Activated T-helper 1 cell treated with anti-CD3 and anti-CD28 coated beads, Interleukin-12 subunit alpha, Interleukin-12 subunit beta, Interleukin-2, Interleukin-4 antibody, amounts not matched to agents 30 ng/mL and 10 ng/mL and 1 ng/mL, durations not matched to agents 14 hours and 24 hours and 36 hours (primary cell): ENCODE measurements at places on chromosomes 6 and 20.
A peak's percentile ranks its signal among the peaks of the same experiment; 100 is the strongest.

DNA sequence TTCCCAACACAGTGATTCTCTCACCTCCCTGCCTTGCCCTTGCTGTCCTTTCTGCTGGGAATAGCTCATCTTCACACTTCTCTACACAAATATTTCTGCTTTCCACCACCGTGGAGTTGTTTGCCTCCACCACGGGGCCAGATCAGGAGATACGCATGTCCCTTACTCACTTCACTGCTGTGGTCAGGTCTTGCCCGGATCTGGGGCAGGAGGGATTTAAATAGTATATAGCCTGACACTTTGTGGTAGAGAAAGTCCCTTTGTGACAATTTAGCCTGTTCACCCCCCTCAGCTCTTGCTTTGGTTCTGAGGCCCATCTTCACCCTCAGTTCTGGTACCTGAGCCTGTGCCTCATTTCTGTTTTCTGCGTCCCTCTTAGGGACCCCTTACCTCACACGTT lies 92.6 kb upstream of the PREP start:
- peaks cover 9% of the 10 kb centered on the region for H3K36me3 ChIP-seq
- no peak overlapping the region for H3K4me3 ChIP-seq
- no peak for DNase-seq
- H3K27me3 ChIP-seq, result peaks cover 6% of the 10 kb centered on the region

- H3K4me3 ChIP-seq, result no peak overlapping the region
- peaks cover 68% of the 10 kb centered on the region for H3K27me3 ChIP-seq
- H3K27ac ChIP-seq, result no peak overlapping the region
Measured at GRCh38 chr6:131949620-131949908, 1.6 kb downstream of the CCN2 start.

DNA sequence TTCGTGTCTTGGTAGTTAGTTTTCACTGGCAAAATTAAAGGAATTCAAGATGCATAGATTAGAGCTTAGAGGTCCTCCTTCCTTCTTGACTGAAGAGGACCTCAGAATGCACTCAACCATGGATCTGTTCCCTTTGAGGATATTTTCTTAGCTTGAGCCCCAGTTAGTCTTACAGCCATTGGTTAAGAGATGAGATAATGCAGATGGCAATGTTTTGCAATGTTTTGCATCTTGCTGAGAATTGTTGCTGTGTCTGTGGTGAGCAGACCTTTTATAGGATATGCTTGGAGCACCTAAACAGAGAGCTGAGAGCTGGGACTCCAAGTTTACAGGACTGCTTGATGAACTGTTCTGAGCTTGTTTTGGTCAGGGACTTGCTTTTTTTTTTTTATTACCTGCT lies 107.5 kb downstream of the TMEM170B start:
- H3K4me3 ChIP-seq, result no peak overlapping the region
- no peaks in the 10 kb centered on the region for H3K4me1 ChIP-seq
- H3K36me3 ChIP-seq, result no peaks in the 10 kb centered on the region
- H3K27ac ChIP-seq, result no peak overlapping the region
- peaks cover 10% of the 10 kb centered on the region for H3K27me3 ChIP-seq
- no peak for DNase-seq

- no peaks in the 10 kb centered on the region for H3K27me3 ChIP-seq
- no peak overlapping the region for H3K27ac ChIP-seq
- H3K4me1 ChIP-seq, result no peaks in the 10 kb centered on the region
- no peaks in the 10 kb centered on the region for H3K36me3 ChIP-seq
Measured at GRCh38 chr6:50128420-50129005, 78.8 kb upstream of the DEFB112 start.

GRCh38 chr20:4962241-4962855 lies 39.0 kb downstream of the SLC23A2 start:
- H3K27me3 ChIP-seq, result no peaks in the 10 kb centered on the region
- peaks cover 32% of the 10 kb centered on the region for H3K4me1 ChIP-seq

- peaks cover 4% of the 10 kb centered on the region for H3K36me3 ChIP-seq
- peak; percentile 41 for DNase-seq
- peak overlapping the region; percentile 84 for H3K27ac ChIP-seq
- H3K4me1 ChIP-seq, result peaks cover 35% of the 10 kb centered on the region
- H3K4me3 ChIP-seq, result peak overlapping the region; percentile 70
- H3K27me3 ChIP-seq, result peaks cover 3% of the 10 kb centered on the region
Measured at GRCh38 chr20:5844063-5844681, 94.0 kb downstream of the SHLD1 start.

DNA sequence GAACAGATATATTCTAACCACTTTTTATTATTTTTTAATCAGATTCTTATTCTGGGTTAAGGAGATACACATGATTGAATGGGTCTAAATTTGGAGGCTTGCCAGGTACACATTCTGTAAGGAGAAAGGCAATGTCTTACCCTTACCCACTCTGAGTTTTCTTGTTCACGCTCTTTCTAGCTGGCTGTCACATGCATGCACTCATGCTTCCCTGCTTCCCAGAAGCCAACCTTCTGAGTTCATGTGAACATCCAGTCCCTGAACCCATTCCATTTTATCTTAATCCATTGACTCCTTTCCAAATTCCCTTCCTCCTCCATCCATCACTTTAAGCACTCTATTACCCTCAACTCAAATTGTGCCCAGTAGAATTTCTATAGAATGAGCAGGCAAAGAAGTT lies 17.5 kb upstream of the MOCS1 start:
- no peak overlapping the region for H3K27ac ChIP-seq
- H3K4me3 ChIP-seq, result no peak overlapping the region
- no peak for DNase-seq
- H3K36me3 ChIP-seq, result no peaks in the 10 kb centered on the region
- no peaks in the 10 kb centered on the region for H3K4me1 ChIP-seq

DNA sequence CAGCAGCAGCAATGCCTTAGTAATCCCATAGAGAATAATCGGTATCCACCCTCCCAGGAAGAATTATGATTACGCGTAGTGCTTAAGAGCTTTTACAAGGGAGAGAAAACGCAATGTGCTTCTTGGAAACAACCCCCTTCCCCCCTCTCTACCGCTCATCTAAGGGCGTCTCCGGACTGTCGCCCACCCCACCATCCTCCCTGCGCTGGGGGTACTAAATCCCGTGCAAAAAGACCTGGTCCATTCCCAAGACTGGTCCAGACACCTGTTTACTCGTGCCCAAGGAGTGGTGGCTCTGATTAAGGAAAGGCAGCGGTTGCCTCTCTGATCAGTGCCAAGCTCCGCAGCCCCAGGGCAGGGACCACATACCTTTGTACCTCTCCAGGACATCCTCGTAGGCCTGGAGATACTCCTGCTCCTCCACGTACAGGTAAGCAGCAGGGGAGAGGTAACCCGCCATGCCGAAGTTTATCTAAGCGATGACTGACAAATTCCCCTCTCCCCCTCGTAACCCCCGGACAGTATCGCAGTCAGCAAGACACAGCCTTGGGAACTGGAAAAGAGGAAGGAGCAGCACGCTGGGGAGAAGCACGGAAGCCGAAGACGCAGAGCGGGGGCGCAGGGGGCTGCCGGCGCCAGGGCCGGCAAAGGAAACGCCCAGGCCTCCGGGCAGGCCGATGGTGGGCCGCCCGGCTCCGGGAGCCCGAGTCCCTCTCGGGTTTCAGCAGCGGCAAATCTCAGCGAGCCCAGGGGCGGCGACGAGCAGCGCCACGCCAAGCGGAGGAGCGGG lies 112.0 kb upstream of the BEND6 start:
- H3K27me3 ChIP-seq, result peaks cover 61% of the 10 kb centered on the region
- DNase-seq, result no peak
- peaks cover 2% of the 10 kb centered on the region for H3K36me3 ChIP-seq
- peak overlapping the region; percentile 53 for H3K27ac ChIP-seq
- peaks cover 9% of the 10 kb centered on the region for H3K4me1 ChIP-seq
- peak overlapping the region; percentile 91 for H3K4me3 ChIP-seq

DNA sequence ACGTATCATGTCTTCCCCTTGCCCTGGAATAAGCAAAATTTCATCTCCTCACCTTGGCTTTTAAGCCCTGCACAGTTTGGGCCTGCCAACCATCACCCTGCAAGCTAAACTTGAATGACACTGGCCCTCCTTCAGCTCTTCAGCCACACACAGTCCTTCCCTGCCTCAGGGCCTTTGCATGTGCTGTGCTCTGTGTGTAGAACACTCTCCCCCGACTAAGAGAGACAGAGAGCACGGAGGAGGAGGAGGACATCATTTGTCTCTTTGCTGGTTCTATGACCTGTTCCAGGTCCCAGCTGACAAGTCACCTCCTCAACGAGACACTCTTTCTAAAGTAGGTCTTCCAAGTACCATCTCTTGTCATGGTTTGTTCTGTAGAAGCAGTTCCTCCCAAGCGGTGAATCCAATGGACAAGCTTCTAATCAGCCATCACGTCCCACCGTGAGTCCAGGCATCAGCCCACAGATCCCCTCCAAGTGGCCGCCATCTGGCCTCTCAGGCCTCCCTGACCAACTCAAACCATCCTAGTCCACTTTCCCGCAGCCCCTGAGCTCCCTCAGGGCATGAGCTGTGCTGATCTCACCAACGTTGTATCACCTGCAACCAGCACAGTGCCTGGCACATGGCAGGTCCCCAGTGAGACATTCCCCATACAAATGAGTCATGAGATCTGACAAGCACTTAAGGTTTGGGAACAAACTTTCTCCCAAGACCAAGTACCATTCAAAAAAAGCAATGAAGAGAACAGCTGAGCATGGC lies 30.5 kb downstream of the NFATC2 start:
- H3K36me3 ChIP-seq, result peaks cover 75% of the 10 kb centered on the region
- H3K4me1 ChIP-seq, result peaks cover 67% of the 10 kb centered on the region
- DNase-seq, result no peak
- peak overlapping the region; percentile 73 for H3K27ac ChIP-seq
- no peaks in the 10 kb centered on the region for H3K27me3 ChIP-seq
- H3K4me3 ChIP-seq, result peak overlapping the region; percentile 35

- H3K27ac ChIP-seq, result no peak overlapping the region
- no peaks in the 10 kb centered on the region for H3K36me3 ChIP-seq
- no peak for DNase-seq
Measured at GRCh38 chr20:47191074-47191673, 165.3 kb downstream of the ZMYND8 start.

DNA sequence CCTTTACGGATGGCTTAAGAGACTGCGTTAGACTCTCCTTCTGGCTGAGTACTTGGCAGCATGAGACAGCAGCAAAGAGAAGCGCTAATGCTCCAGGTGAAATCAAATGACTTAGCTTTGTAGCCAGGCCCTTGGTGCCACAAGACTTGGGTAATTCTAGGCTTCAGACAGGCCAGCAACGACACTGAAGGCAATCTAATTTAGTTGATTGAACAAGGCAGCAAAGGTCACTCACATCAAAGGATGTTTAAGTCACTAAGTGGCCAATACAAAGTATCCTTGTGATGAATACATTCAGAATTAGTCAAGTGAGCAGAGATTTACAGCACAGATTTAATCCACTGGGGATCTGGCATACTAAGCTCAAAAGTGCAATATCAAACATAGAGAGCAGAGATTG lies 113.2 kb downstream of the FAM83B start:
- no peak overlapping the region for H3K4me3 ChIP-seq
- no peaks in the 10 kb centered on the region for H3K27me3 ChIP-seq
- H3K4me1 ChIP-seq, result no peaks in the 10 kb centered on the region

GRCh38 chr6:113047148-113047547 lies 700.0 kb downstream of the RFPL4B start:
- no peaks in the 10 kb centered on the region for H3K4me1 ChIP-seq
- no peaks in the 10 kb centered on the region for H3K36me3 ChIP-seq
- no peak overlapping the region for H3K4me3 ChIP-seq
- H3K27ac ChIP-seq, result no peak overlapping the region
- no peak for DNase-seq

DNA sequence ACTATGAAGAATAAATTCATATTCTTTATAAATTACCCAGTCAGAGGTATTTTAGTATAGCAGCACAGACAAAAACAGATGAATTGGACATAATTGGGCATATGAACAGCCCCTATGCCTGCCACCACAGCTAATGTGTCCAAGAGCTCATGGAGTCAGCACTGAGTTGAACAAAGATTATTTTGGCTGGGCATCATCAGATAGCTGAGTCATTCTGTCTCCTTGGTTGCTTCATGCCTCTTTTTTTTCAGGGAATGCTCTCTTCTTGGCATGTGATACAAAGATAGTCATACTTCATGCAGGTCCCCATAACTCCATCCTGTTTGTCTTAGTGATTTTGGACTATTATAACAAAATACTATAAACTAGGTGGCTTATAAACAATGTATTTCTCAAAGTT lies 275.6 kb downstream of the TENT5A start:
- no peak overlapping the region for H3K27ac ChIP-seq
- H3K36me3 ChIP-seq, result no peaks in the 10 kb centered on the region
- H3K4me3 ChIP-seq, result no peak overlapping the region
- H3K4me1 ChIP-seq, result no peaks in the 10 kb centered on the region
- DNase-seq, result no peak

DNA sequence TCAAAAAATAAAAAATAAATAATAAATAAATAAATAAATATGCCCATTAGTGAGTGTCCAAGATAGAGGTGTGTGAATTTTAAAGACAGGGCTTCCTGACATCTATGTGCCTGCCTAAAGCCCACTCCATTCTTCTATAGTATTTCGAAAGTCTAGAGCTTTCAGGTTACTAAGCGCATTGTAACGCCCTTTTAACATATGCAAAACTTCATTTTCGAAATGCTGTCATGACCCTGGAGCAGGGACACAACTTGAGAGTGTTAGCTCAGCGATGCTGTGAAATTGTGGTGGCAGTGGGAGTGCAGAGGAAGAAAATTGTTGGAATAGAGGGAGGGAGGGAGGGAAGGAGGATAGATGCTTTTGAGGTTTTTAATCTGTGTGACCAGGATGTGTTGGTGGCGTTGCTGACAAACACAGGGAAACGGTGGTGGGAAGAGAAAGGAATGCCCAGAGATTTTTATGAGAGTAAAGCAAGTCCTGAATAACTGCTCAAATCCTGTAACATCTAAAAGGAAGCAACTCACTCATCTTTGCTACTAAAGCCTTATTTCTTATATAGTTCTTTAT lies 169.3 kb downstream of the ARID1B start:
- H3K4me1 ChIP-seq, result peaks cover 11% of the 10 kb centered on the region
- H3K36me3 ChIP-seq, result no peaks in the 10 kb centered on the region
- no peaks in the 10 kb centered on the region for H3K27me3 ChIP-seq
- DNase-seq, result no peak
- no peak overlapping the region for H3K27ac ChIP-seq

GRCh38 chr6:23728707-23729106 lies 397.3 kb upstream of the NRSN1 start:
- H3K27ac ChIP-seq, result no peak overlapping the region
- H3K36me3 ChIP-seq, result no peaks in the 10 kb centered on the region
- H3K4me1 ChIP-seq, result no peaks in the 10 kb centered on the region
- no peak overlapping the region for H3K4me3 ChIP-seq
